ENCODE measurements at places on chromosomes 2 and 18. TPM values are rescaled to one million over a fixed set of nuclear protein-coding genes. Genes with fewer than 3 reads are reported as not detected.

Gene DNAJC5G
- total RNA-seq = not detected

Gene ARHGAP15
- total RNA-seq = 1.4 TPM

Gene VWC2L
- total RNA-seq = not detected

Gene C2orf66
- total RNA-seq = not detected

Gene ZNF385B
- not detected for total RNA-seq

Gene INHBB
- total RNA-seq = 0.32 TPM

Gene CKAP2L
- 19.4 TPM for total RNA-seq

Gene TOGARAM2
- not detected for total RNA-seq

Gene UBE2F
- 41.0 TPM for total RNA-seq

Gene TNFAIP6
- total RNA-seq = 32.4 TPM

Gene LYPD1
- 0.64 TPM for total RNA-seq

Gene IL36B
- not detected for total RNA-seq

Gene VAMP8
- total RNA-seq = 3.2 TPM

Gene WNT10A
- 0.08 TPM for total RNA-seq

Gene ANKRD62
- total RNA-seq = not detected

Gene RNF125
- 0.65 TPM for total RNA-seq

Gene PSD4
- 8.3 TPM for total RNA-seq

Gene CRYBA2
- not detected for total RNA-seq

Gene MEP1B
- total RNA-seq = not detected

Gene RMND5A
- 22.0 TPM for total RNA-seq
